Suprapubic skin (tissue), 4 donors: ENCODE measurements at places on chromosomes 4 and X.

DNA sequence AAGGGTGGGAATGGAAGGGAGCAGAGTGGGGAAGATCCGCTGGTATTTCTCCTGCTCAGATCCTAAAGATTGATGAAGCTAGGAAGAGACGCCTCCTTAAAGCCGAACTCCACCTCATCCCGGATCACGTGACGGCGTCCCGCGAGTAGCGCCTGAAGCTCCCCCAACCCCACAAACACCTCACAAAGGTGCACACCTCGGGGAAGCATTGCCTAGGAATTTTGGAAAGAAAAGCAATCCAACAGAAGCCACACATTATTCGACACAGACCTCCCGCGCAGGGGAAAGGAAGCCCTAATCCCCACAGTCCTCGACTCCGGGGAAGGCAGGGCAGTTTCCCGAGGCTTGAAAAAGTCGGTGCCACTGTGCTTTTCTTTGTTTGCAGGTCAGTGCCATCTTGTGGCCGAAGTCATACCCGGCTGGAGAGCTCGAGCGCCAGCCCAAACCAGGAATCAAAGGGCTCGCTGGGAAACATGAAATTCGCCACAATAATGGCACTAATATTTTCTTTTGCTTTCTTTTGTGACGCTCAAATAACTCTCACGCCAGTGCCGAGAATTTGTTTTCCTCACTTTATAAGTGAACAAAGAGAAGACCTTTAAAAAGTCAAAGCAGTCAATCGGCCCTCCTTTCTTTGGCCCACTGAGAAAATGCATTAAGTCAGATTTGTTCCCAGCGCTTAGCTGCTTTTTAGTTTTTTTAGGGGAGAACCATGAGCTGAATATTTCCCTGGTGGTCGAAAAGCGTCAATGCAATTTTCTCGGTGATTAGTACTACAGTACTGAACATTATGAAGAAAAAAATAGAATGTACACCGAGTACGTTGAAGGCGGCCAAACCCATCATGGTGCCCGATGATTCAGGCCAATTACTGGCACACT, at the start of gene NPY1R:
NPY1R (minus strand) TSS at position 71 of the 881 bp plus-strand sequence. CDS start 6,042 bp downstream, outside the sequence.
- DNase-seq: peak; percentile 71

DNA sequence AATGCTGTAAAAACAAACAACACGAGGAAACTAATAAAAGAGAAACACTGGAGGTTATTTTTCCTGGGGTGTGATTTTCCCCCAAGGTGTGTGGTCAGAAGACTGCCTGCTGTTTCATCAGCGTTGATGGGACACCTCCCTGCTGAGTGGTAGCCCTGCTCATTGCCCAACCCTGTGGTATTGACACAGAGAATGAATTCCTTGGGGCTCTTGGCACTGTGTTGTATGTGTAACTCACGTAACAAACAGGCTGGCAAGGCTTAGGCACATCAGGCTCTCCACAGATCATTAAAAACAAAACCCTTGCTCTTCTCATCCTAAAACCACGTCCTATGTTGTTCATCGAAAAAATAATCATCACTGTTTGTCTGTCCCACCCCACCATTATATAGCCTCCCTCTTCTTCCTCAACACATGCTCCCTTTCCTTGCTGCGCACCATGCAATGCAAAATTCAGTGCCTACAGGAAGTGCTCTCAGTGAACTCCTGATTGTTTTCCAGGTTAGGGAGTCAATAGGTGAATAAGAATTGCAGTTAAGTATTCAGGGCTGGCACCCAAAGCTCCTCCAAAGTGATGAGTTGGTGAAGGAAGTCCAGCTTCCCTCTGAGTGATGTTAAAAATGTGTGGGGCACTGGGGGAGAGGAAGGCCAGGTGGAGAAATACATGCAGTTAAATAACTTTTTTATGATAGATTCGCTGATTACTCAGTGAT, 11.4 kb upstream of the PUDP start:
- no peak for DNase-seq

GRCh38 chr4:76569225-76569624, 134.2 kb downstream of the SHROOM3 start:
- DNase-seq: no peak

DNA sequence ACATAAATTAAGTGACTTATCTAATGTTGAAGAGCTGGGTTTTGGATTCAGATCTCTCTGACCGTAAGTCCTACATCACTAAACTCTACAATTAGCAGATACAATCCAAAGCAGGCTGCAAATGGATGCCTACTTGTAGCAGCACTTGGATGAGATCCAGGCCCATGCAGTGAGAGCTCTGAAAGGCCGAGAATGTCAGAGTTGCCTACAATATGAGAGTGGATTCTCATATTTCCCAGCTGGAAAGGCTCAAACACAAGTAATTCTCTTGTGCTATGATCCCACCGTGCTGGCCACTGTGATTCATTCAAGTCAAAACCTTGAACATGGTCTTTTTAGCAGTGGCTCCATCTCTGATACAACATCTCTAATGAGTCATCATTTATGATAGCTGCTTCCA, 125.4 kb upstream of the CHRDL1 start:
- no peak for DNase-seq

DNA sequence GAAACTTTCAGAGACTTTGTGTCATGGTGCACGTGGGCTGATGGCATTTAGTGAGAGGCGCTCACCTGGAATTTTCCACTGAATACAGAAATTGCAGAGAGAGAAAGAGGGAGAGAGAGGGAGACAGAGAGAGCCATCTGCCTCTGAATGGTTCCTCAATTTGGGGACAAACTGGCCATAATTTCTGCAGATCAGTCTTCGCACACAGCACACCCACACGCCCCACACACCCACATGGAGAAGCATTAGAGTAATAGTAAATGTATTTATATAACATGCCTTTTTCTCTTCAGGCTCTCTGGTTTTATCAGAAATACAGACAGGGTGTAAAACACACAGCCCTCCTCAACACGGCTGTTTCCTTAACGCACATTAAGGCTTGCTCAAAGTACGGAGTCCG, 38.6 kb downstream of the PRKX start:
- DNase-seq: no peak
